Activated T-cell treated with anti-CD3 and anti-CD28 coated beads, Interleukin-2, amount 50 U/mL, for 48 hours (primary cell): ENCODE measurements at places on chromosomes 4 and X.

GRCh38 chr4:6324999-6325787, 55.5 kb downstream of the WFS1 start:
- DNase-seq = no peak

DNA sequence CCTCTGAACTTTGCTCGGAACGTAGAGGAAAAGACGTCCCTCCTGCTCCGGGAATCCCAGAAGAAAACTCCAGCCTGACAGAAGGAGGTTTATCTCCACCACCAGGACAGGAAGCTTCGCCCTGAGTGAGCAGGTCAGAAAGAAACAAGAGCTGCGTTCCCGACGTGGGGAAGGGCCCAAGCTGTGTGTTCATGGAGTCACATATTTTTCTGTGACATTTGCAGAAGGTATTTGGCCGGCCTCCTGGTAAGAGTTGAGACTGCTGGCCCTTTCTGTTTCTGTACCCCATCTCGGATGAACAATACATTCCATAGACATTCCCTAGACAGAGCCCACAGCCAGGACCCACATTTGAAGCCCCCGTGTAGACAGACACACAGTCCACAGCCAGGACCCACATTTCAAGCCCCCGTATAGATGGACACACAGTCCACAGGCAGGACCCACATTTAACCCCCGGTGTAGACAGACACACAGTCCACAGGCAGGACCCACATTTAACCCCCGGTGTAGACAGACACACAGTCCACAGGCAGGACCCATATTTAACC, 230.8 kb downstream of the SHOX start:
- DNase-seq = no peak

GRCh38 chr4:2141022-2141761, 82.1 kb downstream of the NAT8L start:
- no peak for DNase-seq

- no peak for DNase-seq
Observed at GRCh38 chrX:103722505-103722904, 11.8 kb downstream of the TMEM31 start.

DNA sequence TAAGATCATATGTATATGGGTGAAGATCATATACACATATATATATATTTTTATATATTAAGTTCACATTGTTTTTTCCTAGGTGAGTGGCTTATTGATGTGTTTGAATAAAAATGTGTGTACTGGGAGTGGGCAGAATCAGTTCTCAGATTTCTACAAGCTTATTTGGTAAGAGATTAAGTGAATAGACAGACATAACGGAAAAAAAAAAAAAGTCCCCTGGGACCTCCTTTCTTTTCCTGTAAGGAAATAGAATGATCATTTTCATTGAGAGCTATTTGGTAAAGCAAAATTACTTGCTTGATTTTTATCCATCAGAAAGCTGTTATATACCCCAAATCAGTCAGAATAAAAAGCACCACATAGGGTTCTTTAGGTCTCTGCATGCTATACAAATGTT, 597.7 kb downstream of the PCDH18 start:
- no peak for DNase-seq

DNA sequence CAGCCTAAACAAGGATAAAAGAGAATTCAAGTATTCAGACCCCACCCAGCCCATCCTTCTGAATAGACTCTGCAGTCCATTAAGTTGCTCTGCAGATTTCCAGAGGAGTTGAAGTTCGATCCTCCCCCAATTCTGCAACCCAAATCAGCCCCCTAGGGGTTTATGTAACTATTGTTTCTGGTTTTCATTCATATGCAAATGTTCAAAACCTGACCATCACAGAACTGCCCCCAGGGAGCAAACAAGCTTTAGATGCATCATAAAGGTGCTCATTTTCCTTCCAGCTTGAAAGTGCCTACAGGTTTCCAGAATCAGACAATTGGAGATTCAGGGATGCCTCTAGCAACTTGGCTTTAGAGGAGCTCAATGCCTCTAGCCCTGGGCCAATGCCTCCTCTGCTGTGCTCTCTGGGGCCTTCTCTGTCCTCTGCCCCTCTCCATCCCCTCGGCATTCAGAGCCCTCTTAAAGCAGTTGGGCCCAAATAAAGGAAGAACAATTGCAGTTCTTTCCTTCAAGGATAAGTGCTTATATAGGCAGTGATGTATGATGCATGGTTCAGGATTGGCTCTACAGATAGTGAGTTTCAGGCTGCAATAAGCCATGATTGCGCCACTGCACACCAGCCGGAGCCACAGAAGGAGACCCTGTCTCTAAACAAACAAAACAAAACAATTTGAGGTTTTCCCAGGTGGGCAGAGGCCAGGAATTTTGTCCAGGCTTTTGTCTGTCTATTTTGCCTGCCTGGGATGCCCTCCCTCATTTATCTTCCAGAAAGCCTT, 23.5 kb upstream of the SPINK2 start:
- DNase-seq = no peak

- no peak for DNase-seq
Observed at GRCh38 chr4:94882756-94883155, 125.0 kb downstream of the BMPR1B start.

DNA sequence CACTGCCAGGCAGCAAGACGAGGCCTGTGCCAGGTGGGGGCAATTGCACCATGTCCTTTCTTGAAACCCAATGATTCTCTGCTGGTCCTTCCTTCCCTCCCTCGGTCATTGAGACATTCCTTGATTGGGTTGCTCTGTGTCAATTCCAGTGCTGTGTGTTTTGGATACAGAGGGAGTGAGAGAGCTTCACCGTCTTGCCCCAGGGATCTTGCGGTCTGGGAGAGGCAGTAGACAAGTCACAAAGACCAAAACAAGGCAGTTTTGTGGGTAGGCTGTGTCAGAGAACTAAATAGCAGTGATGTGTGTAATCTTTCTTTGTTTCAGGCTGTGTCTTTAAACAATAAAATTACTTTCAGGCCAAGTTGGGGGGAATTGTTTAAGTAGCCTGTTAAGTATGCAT, 38.8 kb upstream of the TADA2B start:
- DNase-seq = no peak

DNA sequence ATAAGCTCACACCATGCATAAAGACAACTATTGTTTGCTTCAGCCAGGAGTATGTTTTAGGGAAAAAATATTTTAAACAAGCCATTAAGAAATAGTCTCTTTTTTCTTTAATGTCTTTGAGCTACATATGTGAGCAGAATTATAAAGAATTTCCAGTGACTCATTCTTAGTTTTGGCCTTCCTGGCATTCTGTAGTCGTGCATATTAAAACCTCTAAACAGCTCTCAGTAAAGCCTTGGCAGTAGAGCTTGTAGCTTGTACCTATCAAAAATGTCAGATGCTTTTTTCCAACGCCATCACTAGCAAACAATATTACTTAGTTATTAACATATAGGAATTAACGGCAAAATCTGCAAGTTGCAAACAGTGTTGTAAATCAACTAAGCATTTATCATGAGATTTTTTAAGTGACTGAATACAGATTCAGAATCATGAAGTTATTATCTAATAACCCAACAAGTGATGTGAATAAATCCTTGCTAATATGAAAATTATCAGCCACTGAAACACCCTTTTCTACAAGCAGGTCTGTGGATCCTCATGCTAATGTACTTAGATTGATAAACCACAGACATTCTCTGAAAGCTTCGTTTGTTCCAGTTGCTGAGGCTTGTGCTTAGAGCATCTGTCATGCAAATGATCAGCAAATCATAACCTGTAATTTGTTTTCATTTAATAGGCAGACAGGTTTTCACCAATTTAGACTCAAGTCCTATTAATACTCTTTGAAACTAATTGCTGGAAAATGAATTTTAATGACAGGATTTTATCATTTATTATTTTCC, 412.0 kb upstream of the ATOH1 start:
- DNase-seq = no peak

- no peak for DNase-seq
Observed at GRCh38 chrX:259692-260355, 21.4 kb upstream of the PLCXD1 start.

DNA sequence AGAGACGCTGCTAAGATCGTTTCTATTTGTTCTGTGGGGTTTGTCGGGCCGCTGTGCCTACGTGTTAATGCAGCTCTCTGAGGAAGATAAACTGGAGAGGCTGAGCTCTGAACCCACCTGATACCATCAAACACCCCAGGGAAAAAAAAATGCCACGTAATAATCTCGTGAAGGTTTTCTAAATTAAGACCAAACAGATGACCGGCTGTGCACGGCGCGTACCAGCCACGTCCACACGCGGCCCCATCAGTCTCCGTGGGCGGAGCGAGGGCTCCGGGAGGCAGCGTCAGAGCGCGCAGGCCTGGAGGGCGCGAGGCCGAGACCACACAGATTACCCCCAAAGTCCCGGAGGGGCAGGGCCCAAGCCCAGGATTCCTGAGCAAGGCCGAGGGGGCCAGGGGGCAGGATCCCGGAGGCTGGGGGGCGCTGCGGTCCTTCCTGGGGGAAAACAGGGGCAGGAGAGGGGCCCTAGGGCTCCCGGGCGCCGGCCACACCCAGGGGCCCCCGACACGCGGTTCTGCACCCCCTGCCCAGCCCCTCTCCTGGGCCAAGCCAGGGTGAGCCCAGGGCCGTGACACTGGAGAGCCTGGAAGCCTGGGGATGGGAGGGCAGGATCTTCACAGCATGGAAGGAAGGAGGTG, 91.9 kb downstream of the FAM53A start:
- DNase-seq = no peak

GRCh38 chr4:184950117-184950830, 68.0 kb upstream of the HELT start:
- no peak for DNase-seq
